Nucleus accumbens (tissue), 56 donors: ENCODE measurements at places on chromosomes 2 and 18.

DNA sequence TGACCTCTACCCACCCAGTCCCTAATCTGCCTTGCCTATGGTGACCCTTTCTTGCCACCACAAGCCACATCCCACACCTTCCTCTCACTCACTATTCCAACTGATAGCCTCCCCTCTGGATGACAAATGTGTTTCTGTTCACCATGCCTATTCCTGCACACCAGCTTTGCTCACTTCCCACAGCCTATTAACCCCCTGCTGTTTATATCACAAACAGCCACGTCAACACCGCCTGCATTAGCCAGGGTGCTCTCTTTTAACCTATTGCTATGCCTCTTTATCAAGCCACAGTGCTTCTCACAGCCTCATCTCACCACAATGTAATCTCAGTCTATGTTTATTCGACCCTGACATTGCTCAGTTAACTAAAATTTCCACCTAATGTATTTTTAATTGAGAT lies 271.8 kb downstream of the SUCLG1 start:
- DNase-seq, result no peak

GRCh38 chr18:35969676-35970075 lies 2.8 kb upstream of the RMP24 start:
- DNase-seq, result no peak

- no peak for DNase-seq
Measured at GRCh38 chr2:218065239-218066006, 3.6 kb upstream of the RUFY4 start.

DNA sequence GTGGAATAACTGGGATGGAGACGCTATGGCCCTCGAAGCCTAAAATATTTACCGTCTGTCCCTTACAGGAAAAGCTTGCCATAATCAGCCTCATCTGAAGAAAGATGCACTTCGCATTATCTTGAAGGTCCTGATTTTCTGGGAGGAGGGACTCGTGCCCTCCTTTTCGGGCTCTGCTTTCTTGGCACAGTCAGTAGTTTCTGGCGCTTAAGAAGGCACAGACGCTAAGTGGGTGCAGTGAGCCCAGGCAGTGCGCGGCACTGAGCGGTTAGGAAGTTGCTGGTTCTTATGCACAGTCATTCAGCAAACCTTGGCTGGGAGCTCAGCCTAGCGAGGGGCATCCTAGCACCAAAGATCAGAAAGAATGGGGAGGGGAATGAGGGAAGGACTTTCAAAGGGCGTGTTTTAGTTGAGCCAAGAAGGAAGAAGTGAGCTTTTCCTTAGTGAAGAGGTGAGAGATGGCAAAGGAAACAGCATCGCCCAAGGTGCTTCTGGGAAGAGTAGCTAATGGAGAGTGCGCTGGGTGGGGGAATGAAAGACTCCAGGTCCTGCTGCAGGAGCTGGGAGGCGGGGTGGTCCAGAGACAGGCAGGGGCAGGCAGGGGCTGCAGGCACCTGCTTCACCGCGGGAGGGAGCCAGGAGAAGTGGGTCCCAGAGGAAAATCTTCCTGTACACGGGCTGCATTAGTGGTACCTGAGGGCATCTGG lies 64.1 kb downstream of the ZCCHC2 start:
- DNase-seq, result no peak

- DNase-seq, result no peak
Measured at GRCh38 chr2:175576270-175576669, 394.8 kb upstream of the ATP5MC3 start.

DNA sequence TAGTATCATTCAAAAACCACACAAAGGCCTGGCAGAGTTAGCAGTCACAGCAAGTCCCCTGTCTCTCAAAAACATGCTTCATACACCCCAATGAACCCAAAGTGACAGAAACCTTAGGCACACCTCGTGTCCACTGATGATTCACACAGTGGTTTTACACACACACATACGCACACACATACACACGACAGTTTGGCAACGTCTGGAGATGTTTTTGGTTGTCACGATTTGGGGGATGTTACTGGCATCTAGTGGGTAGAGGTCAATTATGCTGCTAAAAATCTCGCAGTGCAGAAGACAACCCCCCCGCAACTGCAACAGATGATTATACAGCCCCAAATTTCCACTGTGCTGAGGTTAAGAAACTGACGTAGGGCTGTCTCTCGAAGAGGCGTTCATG lies 72.9 kb upstream of the PARD3B start:
- no peak for DNase-seq

- DNase-seq, result no peak
Measured at GRCh38 chr2:18603854-18604530, 14.6 kb upstream of the NT5C1B start.

DNA sequence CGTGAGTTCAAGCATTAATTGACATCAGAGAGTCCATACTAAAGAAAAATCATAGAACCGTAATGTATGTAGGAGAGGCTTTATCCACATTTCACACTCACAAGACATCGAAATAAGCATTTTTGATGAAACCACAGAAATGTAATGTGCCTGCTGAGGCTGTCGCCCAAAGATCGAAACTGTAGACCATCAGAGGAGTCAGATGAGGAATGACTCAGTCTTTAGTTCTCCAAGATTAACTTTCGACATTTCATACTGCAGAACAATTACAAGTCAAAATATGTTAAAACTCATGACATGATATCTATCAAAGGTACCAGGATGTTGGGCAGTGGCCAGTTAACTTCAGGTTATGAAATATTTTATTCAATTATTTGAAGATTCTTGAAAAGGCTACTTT lies 79.6 kb downstream of the RAB31 start:
- DNase-seq, result no peak

DNA sequence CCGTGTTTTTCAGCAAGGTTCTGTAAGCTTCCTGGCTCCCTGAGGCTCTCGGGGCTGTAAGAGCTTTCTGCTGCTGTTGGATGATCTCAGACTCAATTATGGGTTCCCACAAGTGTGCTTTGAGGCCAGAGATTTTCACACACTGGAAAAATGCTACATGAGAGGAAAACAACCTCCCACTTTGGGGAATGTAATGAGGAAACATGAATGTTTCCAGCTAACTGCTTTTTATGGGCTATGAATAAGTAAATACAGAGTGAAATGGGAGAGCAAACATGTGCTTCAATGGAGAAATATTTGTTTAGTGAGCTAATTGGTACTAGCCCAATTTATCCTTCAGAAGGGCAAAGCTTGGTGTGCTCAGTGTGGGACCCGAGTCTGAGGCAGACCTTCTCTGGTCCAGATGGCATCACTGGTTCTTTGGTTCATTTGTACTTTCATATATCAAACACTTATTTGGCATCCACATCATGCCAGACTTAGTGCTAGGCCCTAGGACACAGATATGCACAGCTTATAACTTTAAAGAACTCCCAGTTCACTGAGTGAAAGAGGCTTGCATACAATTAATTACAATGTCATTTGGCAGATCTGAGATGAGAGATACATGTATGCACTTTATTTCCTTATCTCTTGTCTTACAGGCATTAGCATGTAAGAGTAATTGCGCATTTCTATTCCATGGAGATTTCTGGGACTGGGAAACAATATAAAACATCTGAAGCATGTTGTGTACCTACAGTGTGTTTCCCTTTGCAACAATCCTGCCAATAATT lies 248.8 kb downstream of the RDH14 start:
- DNase-seq, result no peak

DNA sequence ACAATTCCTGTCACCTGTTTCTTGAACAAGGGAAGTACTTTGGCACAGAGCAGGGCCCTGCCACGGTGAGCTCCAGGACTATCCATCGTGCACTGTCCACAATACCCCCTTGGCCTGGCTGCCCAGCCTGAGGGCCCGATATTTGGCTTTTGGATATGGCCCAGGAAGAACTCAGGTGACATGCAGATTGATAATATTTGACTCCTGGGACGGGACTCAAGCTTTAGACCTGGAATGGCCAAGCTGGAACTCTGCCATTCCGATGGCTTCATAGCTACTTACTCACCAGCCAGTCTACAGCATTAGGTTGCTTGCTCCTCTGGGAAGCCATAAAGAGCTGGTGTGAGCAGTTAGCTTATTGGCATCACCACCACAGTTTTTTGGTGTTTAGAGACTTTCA lies 26.6 kb downstream of the EML6 start:
- DNase-seq, result no peak

GRCh38 chr2:201006704-201007103 lies 43.2 kb upstream of the ORC2 start:
- no peak for DNase-seq

- DNase-seq, result no peak
Measured at GRCh38 chr18:58714259-58714658, 43.0 kb downstream of the MALT1 start.

DNA sequence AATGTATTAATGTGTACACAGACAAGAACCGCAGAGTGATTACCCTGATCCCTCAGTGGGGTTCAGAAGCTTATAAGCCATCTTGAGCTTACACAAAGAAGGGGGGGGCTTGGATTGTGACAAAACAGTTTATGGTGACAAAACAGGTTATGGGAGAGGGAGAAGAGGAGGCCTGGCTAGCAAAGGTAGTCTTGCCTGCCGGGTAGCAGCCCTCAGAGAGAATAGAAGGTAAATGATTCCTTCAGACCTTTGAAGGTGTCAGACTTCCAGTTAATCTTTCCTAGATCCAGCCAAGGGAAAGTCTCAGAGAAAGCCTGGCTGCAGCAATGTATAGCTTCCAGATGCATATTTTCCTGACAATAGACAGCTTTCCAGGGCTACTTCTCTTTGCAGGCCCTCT lies 44.6 kb upstream of the RAPH1 start:
- DNase-seq, result no peak

GRCh38 chr2:207465894-207466293 lies 63.9 kb upstream of the CREB1 start:
- no peak for DNase-seq

GRCh38 chr18:50472941-50473340 lies 86.9 kb upstream of the MAPK4 start:
- no peak for DNase-seq

DNA sequence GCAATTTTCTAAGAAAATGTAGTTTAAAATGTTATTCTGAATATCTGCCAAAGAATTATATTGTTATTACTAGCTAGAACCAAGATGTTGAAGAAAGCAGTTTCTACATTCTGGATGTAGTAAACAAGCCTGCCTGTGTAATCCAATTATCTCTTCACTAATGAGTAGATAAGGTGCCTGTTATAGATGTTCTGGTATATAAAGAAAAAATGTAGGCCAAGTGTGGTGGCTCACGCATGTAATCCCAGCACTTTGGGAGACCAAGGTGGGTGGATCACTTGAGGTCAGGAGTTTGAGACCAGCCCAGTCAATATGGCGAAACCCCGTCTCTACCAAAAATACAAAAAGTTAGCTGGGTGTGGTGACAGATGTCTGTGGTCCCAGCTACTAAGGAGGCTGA lies 28.9 kb downstream of the CD302 start:
- no peak for DNase-seq

DNA sequence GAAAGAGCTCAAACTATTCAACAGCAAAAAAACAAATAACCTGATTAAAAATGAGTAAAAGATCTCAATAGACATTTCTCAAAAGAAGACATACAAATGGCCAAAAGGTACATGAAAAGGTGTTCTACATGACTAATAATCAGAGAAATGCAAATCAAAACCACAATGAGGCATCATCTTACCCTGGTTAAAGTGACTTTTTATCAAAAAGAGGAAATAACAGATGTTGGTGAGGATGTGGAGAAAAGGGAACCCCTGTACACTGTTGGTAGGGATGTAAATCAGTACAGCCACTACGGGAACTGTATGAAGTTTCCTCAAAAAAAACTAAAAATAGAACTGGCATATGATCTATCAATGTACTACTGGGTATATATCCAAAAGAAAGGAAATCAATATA lies 39.8 kb upstream of the TMEM163 start:
- DNase-seq, result no peak

- DNase-seq, result no peak
Measured at GRCh38 chr2:135676031-135676430, 65.6 kb upstream of the UBXN4 start.

DNA sequence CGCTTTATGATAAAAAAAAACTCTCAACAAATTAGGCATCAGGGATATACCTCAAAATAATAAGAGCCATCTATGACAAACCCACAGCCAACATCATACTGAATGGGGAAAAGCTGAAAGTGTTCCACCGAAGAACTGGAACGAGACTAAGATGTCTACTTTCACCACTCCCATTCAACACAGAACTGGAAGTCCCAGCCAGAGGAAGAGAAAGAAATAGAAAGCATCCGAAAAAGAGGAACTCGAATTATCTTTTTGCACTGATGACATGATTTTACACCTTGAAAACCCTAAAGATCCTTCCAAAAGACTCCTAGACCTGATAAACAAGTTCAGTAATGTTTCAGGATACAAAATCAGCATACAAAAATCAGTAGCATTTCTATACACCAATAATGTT lies 121.6 kb downstream of the ZRANB3 start:
- no peak for DNase-seq

DNA sequence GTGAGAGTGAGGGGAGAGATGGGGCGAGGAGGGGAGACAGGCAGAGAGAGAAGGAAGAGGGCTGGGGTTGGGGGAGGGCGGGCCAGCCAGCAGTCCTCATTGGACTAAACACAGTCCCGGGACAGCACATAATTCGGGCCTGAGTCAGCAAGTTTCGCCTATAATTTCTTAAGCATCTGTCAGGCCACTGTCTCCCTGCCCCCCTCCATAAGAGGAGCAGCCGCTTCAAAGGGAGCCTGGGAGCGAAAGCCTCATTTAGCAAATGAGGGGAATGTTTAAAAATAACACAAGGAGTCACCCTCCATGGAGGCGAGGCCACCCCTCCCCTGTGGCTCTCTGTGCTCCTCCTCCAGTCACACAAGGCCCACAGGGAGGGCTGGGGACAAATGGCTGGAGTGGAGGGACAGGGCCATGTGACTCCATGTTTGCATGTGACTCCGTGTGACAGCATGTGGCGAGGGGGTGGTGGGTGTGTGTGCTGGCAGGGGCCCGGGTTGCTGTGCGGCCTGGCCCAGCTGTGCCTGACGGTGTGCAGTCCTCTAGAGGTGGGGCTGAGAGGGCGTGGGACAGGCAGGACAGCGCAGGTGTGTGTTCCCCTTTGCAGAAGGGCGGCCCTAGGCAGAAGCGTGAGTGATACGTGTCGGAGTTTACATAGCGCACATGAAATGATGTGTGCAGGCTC lies 162.4 kb downstream of the CELF4 start:
- no peak for DNase-seq

- no peak for DNase-seq
Measured at GRCh38 chr2:98868548-98869271, 67.3 kb downstream of the CRACDL start.

DNA sequence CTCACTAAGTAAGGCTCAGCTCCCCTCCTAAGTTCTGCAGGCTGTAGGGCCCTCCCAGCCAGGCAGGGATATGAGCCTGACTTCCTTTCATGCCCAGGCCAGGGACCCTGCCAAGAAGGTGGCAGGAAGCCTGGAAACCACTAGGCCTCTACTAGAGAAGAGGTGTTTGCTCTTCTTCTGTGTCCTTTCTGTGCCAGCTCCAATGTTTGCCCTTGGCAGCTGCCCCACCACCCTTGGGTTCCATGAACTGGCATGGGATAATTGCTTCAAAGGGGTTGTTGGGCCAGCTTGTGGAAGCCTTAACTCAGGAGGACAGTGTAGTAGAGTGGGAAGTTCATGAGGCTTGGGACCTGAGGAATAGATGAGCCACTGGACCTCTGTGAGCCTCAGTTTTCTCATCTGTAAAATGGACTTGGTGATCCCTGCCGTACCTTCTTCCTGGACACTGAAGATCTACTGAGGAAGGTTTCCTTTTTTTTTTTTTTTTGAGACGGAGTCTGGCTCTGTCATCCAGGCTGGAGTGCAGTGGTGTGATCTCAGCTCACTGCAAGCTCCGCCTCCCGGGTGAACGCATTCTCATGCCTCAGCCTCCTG lies 3.9 kb downstream of the SLC35F6 start:
- no peak for DNase-seq
